T47D (cell line): ENCODE measurements at places on chromosomes 6 and 20.

DNA sequence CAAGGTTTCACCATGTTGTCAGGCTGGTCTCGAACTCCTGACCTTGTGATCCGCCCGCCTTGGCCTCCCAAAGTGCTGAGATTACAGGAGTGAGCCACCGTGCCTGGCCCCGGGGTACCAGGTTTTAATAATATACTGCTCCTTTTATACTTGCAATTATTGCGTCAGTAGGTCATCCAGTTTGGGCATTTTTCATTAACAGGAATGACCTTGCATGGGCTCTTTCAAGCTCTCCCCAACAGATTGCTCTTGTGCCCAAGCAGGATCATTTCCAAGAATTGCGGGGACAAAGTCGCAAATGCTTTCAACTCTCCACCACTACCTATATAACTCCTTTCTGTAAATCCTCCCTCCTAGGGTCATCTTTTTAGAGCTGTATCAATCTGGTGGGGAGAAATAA is 23.8 kb downstream of the STK38 start:
- DNase-seq = no peak

- no peak for DNase-seq
These were observed 103.0 kb downstream of the NOL4L start for GRCh38 chr20:32482143-32482441.

DNA sequence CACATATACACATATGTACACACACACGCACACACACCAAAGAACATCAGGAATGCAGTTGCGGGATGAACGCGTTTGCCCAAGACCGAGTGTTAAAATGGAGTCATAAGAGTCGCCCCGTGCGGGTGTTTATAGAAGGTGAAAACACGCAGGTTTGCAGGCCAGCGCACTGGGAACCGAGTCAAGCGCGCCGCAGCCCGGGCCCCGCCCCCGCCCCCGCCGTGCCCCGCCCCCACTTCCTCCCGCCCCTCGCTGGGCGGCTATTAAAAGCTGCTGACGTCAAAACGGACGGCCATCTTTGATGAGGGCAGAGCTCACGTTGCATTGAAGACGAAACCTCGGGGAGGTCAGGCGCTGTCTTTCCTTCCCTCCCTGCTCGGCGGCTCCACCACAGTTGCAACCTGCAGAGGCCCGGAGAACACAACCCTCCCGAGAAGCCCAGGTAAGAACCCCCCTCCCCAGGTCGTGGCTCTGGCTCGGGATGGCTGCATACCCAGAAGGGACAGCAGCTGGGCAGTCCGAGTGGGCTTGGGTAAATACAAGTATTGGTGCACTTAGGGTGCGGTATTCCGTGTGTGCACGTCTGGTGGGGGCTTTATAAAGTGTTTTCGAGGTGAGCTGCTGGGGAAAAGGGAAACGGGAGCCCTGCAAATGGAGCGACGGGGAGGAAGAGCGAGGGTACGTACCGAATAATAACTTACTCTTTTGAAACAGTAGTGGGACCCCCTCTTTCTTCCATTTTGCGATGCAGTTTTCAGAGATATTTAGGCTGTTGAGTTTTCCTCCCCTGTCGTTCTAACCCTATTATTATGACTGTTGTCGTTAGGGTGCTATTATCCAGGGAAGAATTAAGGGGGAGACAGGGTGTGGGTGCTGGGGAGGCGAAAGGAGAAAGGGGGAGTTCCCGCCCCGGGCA is at the start of gene SNAP25:
Gene SNAP25, plus strand, starts transcription at position 295 of the 916 bp plus-strand sequence. CDS start 56,662 bp downstream, outside the sequence.
- peak; percentile 83 for DNase-seq

DNA sequence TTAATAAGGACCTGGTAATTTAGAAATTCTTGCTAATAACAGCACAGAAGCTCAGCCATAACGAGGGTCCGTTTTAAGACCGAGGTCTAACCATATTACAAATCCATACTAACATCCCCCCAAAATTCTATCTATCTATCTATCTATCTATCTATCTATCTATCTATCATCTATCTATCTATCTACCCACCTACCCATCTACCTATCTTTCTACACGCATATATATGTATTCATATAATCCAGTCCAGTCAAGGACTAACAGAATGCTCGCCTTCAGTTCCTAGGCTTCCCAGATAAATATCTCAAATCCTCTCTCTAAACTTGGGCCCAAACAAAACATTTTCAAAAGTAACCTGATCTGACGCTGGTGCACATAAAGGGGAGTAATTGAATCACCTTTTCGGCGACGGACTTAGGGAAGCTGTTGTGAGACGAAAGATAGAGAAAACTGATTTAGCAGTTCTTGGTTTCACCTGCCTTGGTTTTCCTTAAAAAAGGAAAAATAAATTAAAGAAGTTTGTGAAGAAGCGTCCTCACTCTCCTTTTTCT is 14.5 kb downstream of the HMGN4 start:
- DNase-seq = no peak

- DNase-seq = no peak
These were observed 79.8 kb upstream of the TRDN start for GRCh38 chr6:123716506-123716905.

DNA sequence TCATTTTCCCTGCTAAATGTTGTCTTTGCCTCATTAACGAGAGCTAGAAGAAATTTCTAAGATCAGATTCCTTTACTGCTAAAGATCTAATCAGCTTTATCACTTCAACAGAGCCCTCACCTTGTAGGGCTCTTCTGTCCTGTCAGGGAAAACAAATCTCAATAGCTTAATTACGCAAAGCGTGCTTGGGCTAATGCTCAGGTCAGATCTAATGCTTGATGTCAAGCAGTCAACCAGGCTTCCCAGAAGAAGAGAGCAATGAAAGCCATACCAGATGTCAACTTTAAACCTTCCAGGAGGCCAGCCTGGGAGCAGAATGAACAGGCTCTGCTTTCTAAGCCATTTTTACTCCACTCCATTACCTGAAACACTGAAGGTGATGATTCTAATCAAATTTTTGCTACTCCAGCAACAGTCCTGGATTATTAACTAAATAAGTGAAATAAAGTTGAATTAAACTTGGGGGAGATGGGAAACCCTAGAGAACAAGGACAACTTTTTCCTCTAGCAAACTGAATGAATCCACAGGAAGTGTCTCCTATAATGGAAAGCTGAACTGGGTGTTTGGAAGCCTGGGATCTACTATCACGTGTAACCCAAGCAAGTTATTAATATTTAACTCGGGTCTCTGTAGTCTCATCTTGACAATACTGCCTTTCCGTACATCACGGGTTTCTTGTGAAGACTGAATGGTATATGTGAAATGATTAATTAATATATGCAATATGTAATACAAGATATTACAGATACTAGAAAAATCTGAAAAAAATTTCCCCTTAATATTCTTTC is 273.7 kb downstream of the PTPRK start:
- no peak for DNase-seq

GRCh38 chr20:44590980-44591778 is 8.8 kb downstream of the PKIG start:
- no peak for DNase-seq

DNA sequence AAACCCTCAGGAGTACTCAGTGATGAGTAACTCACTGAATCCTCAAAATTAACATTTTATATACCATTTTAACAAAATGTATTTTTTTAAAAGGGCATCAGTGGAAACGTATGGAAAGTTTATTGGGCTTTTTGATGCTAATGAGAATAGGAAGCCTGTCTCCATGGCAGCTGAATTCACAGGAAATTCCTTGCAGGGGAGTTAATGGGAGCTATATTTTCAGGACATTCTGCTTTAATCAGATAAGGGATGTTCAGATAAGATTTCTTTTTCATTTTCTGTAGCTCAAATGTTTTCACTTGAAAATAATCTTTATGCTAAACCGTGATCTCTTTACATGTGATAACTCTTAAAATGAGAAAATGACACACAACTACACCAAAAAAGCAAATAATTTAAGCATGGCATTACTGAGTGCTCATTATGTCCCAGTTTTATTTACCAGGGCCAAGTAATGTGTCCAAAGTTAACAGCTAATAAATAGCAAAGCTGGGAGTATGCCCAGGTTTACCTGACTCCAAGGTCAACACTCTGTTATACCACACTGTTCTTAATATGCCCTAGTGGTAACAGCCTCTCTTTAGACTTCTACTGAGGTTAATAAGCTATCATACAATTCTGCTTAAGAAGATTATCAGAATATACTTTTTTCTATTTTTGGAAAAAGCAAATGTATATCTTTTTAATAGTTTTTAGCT is 348.1 kb downstream of the GRIK2 start:
- DNase-seq = no peak

DNA sequence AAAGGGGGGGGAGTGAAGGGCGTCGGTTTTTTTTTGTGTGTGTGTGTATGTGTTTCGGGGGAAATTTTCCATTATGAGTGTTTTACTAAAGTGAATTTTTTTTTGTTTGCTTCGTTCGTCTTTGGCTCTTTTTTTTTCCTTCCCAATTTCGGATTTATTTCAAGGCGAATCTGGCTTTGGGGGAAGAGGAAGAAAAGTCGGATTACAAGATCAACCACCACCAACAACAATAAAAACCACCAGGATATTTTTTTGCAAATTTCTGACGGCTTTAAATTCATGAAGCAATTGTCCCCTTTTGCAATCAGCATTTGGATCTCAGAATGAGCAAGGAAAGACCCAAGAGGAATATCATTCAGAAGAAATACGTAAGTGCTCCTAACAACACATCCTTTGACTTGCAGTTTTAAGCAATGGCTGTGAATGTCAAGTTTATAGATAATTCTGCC is 372 bp downstream of the JARID2 start:
- DNase-seq = no peak

DNA sequence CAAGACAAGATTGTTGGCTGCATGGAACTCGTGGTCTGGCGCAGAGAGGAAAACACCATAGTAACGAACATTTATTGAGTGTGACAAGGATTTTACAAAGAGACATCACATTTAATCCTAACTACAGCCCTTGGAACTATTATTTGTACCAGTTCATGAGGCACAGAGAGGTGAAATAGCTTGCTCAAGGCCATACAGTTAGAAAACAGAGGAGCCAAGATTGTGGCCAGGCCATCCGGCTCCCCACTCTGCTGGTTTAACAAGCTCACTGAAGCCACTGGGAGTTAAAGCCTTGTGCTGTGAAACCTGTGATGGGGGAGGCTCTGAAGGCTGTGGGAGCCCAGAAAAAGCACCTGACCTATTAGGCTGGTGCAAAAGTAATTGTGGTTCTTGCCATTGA is 74.9 kb upstream of the ZNFX1 start:
- DNase-seq = no peak

DNA sequence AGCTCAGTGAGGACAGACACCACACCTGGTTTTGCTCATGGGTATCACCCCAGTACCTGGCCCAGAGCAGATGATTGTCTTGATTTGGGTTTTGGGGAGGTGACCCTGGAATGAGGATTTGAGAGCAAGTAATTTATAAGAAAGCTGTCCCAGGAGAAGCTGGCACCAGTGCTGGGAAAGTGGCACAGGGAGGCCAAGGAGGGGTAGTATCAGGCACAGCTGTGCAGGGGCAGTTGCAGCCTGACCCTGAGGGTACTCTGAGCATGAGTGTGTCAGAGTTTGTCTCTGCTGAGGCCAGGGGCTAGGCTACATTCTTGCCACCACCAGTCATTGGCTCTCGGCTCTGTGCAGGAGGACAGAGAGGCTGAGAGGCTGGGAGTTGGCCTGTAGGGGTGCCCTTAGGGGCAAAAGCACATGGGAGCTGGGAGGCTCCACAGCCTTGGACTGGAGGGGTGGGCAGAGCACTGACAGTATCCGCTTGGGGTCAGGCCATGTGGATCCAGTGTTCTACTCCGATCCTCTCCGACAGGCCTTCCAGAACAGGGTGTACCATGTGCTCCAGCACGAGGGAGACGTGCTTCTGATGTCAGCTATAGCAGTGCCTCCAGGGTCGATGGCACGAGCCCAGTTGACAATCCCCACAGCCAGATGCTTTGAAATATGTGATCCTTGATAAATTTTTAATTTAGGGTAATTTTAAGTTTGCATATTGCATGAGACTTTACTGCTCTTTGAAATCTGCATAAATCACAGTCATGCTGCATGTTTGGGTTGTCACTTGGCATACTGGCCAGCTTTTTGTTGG is 121.3 kb downstream of the PHACTR3 start:
- no peak for DNase-seq

GRCh38 chr20:46558511-46558959 is 8.1 kb upstream of the OCSTAMP start:
- DNase-seq = no peak

- DNase-seq = no peak
These were observed 8.4 kb downstream of the BTBD9 start for GRCh38 chr6:38631186-38631783.

DNA sequence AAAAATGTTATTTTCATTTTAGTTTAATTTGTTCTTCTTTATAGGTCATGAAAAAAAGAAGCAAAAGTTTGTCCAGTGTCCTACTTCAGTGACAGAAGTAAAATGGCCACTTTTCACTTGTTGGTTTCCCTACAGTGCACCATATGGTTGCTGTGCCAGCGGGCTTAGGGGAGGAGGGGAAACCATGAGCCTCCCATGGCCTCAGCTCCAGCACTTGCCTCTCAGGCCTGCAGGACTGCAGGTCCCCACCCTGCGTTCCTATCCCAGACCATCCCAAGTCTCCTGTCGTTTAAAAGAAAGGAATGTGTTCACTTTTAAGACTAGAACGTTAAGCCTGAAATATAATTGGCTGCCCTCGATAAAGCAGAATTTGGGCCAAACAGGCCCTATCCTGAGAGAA is 210.0 kb upstream of the TAB2 start:
- DNase-seq = no peak
